Activated T-helper 1 cell treated with anti-CD3 and anti-CD28 coated beads, Interleukin-2, amount 50 U/mL, for 16 hours (primary cell): ENCODE measurements at places on chromosomes 12 and 14.

- DNase-seq, result no peak
These were observed 505 bp upstream of the HEBP1 start for GRCh38 chr12:13000616-13000924.

- no peak for DNase-seq
These were observed 27.5 kb upstream of the DENND5B start for GRCh38 chr12:31618228-31619025.

GRCh38 chr12:112191840-112192321, 66.5 kb downstream of the TRAFD1 start:
- no peak for DNase-seq

- DNase-seq, result no peak
These were observed 21.5 kb upstream of the PTPRQ start for GRCh38 chr12:80422550-80422949.

- no peak for DNase-seq
These were observed 110.3 kb downstream of the GCH1 start for GRCh38 chr14:54792288-54792687.

- DNase-seq, result no peak
These were observed 515.9 kb upstream of the TBX3 start for GRCh38 chr12:115199831-115200230.
